ENCODE measurements at places on chromosomes 7 and 10.

GRCh38 chr7:43847496-43847895, 21.8 kb downstream of the MRPS24 start:
- DNase-seq = no peak

GRCh38 chr10:78742730-78743615, 325.8 kb upstream of the ZMIZ1 start:
- DNase-seq = no peak

DNA sequence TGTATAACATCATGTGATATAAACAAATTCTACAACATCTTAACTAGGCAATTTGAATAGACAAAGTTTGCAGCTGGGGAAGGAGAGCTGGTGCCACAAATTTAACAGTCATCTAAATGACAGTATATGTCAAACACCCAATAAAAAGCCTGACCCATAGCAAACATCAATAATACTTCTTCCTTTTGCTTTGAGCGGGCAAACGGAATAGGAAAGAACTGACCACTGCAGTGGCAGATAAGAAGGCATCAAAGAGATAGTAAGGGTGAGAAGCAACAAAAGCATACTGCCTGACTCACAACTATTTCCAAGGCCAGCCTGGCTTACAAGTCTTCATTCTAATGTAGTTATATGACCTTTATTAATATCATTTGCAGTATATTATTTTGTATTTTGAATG, 99.9 kb downstream of the LRRN3 start:
- DNase-seq = no peak

DNA sequence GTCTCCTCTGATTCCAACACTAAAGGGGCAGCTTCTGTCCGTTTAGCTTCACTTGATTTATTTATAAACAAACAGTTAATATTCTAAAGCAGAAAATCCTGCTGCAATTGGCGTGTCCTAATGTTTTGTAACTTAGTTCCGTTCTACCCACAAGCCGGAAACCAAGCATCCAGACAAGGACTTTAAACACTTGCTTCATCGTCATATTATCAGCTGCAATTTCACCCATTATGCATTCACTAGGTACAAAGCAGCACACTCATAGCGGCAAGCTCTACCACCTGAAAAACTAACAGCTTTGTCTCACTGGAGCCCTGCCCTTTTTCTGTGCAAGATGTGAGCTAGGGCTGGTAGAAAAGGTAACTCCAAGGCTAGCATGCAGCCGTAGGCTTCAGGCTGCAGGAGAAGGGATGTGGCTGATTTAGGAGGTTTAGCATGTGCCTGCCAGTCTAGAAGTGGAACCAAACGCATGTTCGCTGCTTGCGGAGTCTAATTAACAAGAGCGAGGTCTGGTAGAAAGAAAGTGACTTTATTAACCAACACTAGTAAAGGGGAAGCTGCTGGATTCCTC, 43.7 kb upstream of the BPGM start:
- DNase-seq = no peak

GRCh38 chr7:157585113-157585861, 248.5 kb downstream of the DNAJB6 start:
- no peak for DNase-seq

DNA sequence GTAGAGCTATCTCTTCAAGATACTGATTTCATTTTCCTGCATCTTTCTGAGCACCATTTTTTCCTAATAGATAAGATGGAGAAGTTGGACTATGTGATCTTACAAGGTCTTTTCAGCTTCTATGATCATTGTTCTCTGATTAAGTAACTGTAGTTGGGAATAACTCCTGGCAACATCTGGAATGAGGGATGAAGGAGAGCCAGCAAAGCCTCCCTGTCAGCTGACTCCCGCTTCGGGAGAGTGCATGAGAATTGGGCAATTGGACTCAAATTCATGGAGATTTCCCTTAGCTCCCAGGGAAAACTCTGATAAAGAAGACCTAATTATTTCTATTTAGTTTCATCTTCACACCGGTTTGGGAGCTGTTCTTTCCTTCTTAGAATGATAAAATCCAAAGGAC, 146.1 kb downstream of the CCDC71L start:
- DNase-seq = no peak

DNA sequence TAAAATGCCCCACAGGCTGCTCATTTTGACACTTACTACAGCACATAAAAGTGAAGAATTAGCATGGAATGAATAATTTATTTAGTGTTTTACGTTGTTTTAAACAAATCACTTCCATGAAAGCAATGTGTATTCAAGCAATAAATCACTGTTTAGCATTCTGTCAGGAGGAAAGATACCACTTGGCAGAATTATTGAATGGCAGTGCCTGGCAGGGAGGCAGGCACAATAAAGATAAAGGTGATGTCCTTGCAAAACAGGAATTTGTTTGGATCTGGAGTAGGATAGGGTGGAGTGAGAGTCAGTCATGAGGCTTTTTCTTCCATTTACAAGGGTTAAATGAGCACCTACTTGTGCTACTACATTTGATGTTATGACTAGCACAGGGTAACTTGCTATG, 190.8 kb downstream of the SORCS1 start:
- no peak for DNase-seq

- DNase-seq = no peak
Observed at GRCh38 chr10:93346694-93347093, 135.4 kb downstream of the MYOF start.

DNA sequence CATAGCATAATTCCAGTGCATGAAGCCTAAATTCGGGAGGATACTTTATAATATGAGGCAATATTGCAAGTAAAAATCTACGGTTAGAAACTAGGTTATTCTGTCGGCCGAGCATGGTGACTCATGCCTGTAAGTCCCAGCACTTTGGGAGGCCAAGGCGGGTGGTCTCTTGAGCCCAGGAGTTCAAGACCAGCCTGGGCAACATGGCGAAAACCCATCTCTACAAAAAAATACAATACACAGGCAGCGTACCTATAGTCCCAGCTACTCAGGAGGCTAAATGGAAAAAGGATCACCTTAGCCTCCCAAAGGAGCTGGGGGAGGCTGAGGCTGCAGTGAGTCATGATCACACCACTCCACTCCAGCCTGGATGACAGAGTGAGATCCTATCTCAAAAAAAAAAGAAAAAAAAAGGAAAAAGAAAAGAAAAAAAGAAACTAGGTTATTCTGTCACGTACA, 14.2 kb downstream of the SKAP2 start:
- no peak for DNase-seq

GRCh38 chr7:81692146-81692905, 77.5 kb downstream of the HGF start:
- DNase-seq = no peak

- DNase-seq = no peak
Observed at GRCh38 chr10:98295907-98296306, 27.9 kb upstream of the LOXL4 start.

All from effector memory CD4-positive, alpha-beta T cell (primary cell).